Stimulated activated CD8-positive, alpha-beta memory T cell treated with anti-CD3 and anti-CD28 coated beads, Interleukin-4, amount 100 ng/mL, for 1 hour (primary cell): ENCODE measurements at places on chromosomes 5 and 9.

GRCh38 chr5:18720002-18720401 is 1085.7 kb downstream of the TAF11L14 start:
- DNase-seq: no peak

DNA sequence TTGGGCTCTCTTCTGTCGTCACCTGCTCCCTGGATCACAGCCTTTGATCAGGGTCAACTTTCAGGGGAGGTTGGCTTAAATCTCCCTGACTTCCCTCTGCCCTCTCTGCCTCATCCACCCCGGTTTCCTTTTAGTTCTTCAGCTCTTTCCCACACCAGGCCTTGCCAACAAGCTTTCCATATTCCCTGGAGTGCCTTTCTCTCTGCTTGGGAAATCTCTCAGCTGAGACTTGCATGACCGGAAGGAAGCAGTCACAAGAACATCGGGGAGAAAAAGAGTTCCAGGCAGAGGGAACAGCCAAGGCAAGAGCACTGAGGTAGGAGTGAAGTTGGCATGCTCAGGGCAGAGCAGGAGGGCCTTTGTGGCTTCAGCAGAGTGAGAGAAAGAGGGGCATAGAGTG is 88.4 kb upstream of the HSPA9 start:
- DNase-seq: no peak

DNA sequence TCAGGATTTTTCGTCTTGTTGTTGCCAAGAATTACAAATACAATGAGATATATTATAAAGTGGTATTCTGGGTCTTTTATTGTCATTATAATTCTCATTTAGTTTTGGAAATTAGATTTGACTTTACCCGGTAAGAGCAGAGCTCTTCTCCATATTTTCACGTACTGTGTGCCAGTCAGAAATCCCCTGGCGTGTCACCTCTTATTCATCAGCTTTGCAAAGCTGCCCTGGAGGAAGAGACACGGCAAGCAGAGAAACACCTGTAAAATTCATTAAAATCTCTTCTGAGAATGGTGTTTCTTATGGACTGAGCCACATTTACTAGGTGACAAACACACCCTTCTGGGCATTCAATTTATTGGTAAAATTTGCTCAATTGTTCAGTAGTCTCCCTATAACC is 440.4 kb downstream of the HINT1 start:
- DNase-seq: no peak

- no peak for DNase-seq
Measured at GRCh38 chr9:136059321-136059791, 35.7 kb downstream of the NACC2 start.

DNA sequence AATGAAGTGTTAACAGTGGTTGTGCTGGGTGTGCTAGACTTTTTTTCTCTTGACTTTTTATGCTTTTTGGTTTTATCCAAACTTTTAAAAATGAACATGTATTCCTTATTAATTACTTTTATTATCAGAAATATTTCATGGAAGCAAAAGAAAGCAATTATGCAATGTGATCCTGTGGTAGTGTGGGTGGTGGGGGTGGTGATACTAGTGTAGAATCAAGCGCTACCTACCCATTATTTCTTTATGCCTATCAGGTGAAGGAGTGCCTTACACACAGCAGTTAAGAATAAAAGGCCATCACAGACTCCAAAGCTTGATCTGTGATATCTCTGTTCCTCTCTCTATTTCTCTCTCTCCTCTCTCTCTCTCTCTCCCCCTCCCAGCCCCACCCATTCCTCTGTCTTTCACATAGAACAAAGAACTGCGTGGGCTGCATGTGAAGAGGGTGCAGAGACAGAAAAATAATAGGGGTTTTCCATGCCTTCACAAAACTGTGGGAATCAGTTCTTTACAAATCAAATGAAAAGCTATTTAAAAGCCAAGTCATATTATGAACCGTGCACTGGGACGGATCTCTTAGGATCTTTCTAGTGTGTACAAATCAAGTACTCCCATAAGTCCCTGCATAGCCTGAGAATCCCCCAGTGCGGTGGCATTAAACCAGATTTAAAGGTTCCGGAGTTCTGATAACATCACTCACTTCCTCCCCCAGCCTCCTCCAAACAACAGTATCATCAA is 351.2 kb downstream of the RAB3C start:
- DNase-seq: no peak

DNA sequence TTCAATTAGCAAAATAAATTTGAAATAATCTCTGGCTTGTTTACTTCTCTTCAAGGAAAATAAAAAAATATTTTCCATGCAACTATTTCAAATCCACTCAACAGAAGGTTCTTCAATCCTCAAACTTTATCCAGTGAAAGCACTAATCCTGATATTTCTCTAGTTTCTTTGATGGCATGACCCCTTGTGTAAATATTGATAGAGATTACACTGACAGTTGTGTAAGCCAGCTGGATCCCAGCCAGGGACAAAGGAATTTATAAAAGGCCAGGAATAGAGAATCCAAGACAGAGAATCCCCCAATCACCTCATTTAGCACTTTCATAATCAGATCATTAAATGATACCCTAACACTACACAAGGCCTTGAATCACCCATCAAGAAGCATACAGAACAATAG is 135.2 kb downstream of the GNA14 start:
- DNase-seq: no peak
